ENCODE measurements at places on chromosomes 16 and 17.

- H3K4me3 ChIP-seq: no peak overlapping the region
- no peak overlapping the region for H3K27ac ChIP-seq
- no peak for DNase-seq
- peaks cover 5% of the 10 kb centered on the region for H3K27me3 ChIP-seq
- H3K36me3 ChIP-seq: no peaks in the 10 kb centered on the region
Measured at GRCh38 chr17:11182430-11182829, 58.6 kb upstream of the SHISA6 start.

DNA sequence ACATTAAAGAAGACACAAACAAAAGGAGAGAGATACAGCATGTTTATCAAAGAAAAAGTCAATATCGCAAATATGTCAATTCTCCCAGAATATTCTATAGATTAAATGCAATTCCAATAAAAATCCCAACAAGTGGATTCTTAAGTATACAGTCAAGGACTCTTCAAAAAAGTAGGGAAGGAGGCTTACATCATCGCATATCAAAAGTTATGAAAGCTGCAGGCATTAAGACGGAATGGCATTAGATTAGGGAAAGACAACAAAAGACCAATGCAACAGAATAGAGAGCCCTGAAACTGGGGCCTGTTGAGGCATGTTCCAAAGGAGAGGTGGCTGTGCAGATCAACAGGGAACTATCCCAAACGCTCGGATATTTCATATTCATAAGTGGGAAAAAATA lies 76.0 kb downstream of the MARCHF10 start:
- no peaks in the 10 kb centered on the region for H3K36me3 ChIP-seq
- no peak overlapping the region for H3K4me3 ChIP-seq
- no peaks in the 10 kb centered on the region for H3K27me3 ChIP-seq
- H3K27ac ChIP-seq: no peak overlapping the region
- H3K4me1 ChIP-seq: peaks cover 21% of the 10 kb centered on the region

- H3K27ac ChIP-seq: no peak overlapping the region
- no peak overlapping the region for H3K4me3 ChIP-seq
- DNase-seq: no peak
- no peaks in the 10 kb centered on the region for H3K36me3 ChIP-seq
- H3K27me3 ChIP-seq: peaks cover 36% of the 10 kb centered on the region
Measured at GRCh38 chr16:84007965-84008364, 34.6 kb downstream of the SLC38A8 start.

DNA sequence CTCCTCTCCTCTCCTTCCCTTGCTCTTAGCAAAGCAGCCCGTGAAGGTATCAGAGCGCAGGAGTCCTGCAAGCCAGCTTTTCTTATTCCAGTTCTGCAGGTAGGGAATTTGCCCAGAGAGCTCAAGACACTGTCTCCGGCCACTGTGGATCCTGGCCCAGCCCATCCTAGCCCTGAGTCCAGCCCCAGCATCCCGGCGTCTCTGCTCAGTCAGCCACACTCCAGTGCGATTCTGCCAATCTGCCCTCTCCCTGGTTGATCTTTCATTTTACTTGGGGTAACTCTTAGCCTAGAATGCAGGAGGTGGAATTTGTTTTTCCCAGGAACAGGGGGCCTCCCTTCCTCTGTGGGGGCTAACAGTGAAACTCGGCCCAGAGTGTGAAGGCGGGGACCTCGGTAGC lies 176.9 kb upstream of the GSE1 start:
- no peaks in the 10 kb centered on the region for H3K4me1 ChIP-seq
- no peak overlapping the region for H3K27ac ChIP-seq
- no peaks in the 10 kb centered on the region for H3K36me3 ChIP-seq

- no peaks in the 10 kb centered on the region for H3K36me3 ChIP-seq
- peak overlapping the region; percentile 32 for H3K27ac ChIP-seq
- DNase-seq: no peak
- peaks cover 19% of the 10 kb centered on the region for H3K4me1 ChIP-seq
Measured at GRCh38 chr17:43380307-43380706, 18.5 kb upstream of the ARL4D start.

- H3K27ac ChIP-seq: peak overlapping the region; percentile 66
- DNase-seq: no peak
- H3K4me1 ChIP-seq: peaks cover 27% of the 10 kb centered on the region
- no peaks in the 10 kb centered on the region for H3K27me3 ChIP-seq
- H3K36me3 ChIP-seq: no peaks in the 10 kb centered on the region
Measured at GRCh38 chr17:29433541-29433940, 43.4 kb downstream of the TAOK1 start.

DNA sequence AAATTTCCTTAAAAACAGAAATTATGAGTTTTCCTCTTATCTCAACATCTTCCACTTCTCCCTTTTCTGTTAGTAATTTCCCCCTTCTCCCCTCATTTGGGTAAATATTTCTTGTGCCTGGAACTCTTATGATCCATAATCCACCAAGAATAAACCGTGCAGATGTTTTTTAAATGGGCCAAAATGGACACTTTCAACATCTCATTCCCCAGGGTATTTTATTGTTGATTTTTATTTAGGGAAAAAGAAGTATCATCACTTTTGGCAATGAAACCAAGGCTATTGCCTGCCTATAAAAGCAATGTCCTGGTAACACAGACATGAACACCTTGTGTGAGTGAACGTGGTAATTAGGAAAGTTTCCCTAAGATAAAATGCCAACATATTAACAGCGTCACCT lies 54.6 kb downstream of the IRX6 start:
- H3K36me3 ChIP-seq: no peaks in the 10 kb centered on the region
- no peak overlapping the region for H3K27ac ChIP-seq
- peaks cover 32% of the 10 kb centered on the region for H3K27me3 ChIP-seq
- no peak for DNase-seq

- H3K27ac ChIP-seq: no peak overlapping the region
- no peak overlapping the region for H3K4me3 ChIP-seq
- H3K36me3 ChIP-seq: no peaks in the 10 kb centered on the region
- H3K4me1 ChIP-seq: peaks cover 31% of the 10 kb centered on the region
Measured at GRCh38 chr16:75762746-75763145, 36.5 kb upstream of the CPHXL start.

DNA sequence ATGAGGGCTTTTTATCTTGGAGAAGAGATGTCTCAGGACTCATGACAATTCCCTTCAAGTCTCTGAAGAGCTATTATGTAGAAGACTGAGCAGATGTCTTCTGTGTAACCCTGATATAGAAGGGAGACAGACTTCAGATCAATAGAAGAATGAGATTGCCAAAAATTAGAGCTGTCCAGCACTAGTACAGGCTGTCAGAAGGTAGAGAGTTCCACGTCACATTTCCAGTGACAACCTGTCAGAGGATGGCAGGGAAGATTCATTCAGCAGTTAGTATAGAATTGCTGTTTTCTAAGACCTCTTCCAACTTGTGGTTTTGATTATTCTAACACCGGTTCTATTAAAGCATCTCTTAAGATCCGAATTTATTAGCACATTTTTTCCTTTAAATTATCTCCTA lies 520.6 kb downstream of the RBFOX1 start:
- no peak overlapping the region for H3K4me3 ChIP-seq
- DNase-seq: no peak
- H3K27ac ChIP-seq: no peak overlapping the region
- H3K27me3 ChIP-seq: no peaks in the 10 kb centered on the region
- H3K36me3 ChIP-seq: no peaks in the 10 kb centered on the region
- H3K4me1 ChIP-seq: no peaks in the 10 kb centered on the region

- peak; percentile 60 for DNase-seq
- H3K4me3 ChIP-seq: peak overlapping the region; percentile 75
- H3K27me3 ChIP-seq: no peaks in the 10 kb centered on the region
- peak overlapping the region; percentile 93 for H3K27ac ChIP-seq
- H3K36me3 ChIP-seq: no peaks in the 10 kb centered on the region
- peaks cover 65% of the 10 kb centered on the region for H3K4me1 ChIP-seq
Measured at GRCh38 chr17:27283060-27283459, 10.9 kb upstream of the WSB1 start.

- no peak overlapping the region for H3K27ac ChIP-seq
- H3K4me3 ChIP-seq: no peak overlapping the region
- H3K27me3 ChIP-seq: no peaks in the 10 kb centered on the region
- peaks cover 9% of the 10 kb centered on the region for H3K4me1 ChIP-seq
- no peaks in the 10 kb centered on the region for H3K36me3 ChIP-seq
Measured at GRCh38 chr16:69620573-69620972, 54.8 kb downstream of the NFAT5 start.

DNA sequence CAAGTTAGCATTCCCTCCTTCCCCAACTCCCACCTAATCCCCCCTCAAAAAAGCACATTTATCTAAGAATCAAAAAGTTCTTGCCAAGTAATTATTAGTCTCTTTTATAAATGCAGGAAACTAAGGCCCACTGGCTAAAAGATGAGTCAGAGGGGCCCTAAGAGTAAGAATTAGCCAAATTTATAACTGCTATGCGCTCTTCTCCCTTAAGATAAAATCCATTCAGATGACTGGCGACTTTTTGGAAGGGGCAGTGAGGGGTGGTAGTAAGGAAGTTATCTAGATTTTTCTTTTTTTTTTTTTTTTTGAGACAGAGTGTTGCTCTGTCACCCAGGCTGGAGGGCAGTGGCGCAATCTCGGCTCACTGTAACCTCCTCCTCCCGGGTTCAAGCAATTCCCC lies 17.1 kb downstream of the ZNF652 start:
- no peak for DNase-seq
- H3K4me3 ChIP-seq: no peak overlapping the region
- no peaks in the 10 kb centered on the region for H3K27me3 ChIP-seq
- H3K27ac ChIP-seq: no peak overlapping the region

DNA sequence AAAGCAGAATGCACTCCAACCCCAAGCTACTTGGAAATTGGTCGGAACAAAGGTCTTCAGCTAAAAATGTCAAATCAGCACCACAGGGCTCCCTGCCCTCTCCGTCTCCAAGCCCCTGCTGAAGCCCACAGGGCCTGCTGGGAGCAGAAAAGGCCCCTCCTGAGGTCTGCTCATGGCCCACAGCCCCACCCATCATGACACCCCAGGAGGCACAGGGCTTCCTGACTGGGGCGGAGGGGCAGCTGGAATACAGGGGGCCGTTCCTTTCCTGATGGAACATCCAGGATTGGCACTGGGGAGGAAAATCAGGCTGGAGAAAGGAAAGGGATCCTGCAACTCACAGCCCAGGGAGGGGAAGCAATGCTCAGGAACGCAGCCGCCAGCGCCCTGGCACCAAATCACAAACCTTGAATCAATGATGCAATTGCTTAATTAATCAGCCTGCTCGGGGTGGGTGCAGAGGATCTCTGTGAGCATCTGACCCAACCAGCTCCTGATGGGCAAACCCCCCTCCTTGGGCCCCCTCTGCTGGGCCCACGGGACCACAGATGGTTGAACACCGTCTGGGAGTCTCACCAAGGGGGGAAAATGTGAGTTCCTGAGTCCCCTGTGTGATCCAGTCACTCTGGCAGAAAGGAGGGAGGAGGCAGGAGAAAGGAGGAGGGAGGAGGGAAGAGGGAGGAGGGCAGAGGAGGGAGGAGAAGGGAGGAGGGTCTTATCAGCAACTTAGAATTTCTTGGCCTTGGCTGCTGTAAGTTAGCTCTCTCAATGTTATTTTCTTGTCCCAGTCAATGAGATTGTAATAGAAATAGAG lies 155.5 kb downstream of the ZNF423 start:
- DNase-seq: no peak
- H3K27me3 ChIP-seq: peaks cover 12% of the 10 kb centered on the region
- no peak overlapping the region for H3K4me3 ChIP-seq
- no peaks in the 10 kb centered on the region for H3K4me1 ChIP-seq

DNA sequence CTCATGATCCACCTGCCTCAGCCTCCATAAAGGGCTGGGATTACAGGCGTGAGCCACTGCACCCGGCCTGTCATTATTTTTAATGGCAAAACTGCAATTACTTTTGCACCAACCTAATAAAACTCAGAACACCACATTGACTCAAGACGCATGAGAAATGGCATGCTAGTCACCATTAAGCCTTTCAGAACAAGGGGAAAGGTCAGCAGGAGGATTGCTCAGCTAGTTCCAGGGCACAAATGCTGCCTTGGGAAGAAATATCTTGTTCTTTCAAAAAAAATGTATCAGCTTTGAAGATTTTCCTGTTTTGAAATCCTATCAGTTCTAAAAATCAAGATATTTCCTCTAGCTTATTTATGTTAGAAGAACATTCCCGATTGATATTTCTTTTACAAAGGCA lies 32.4 kb upstream of the CDYL2 start:
- no peak for DNase-seq
- H3K36me3 ChIP-seq: peaks cover 18% of the 10 kb centered on the region
- H3K4me1 ChIP-seq: no peaks in the 10 kb centered on the region
- H3K27ac ChIP-seq: peak overlapping the region; percentile 38
- no peak overlapping the region for H3K4me3 ChIP-seq

DNA sequence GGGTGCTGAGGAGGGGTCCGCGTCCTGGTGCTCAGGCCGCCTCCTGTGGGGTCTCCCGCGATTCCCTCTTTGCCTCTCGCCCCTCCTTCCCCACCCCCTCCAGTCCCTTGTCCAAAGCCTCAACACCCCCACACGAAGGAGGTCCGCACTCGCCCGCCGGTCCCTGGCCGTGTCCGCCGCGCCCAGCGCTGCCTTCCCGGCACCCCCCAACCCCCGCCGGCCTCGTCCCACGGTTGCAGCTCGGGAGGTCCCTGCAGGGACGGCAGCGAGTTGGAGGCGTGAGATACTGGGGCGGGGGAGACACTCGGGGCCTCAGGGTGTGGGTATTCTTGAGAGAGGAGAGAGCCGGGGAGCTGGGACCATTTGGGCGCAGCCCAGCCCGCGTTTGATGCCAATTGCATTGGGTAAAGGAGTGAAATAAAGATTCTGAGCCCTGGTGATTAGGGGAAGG lies 468 bp downstream of the FLYWCH2 start:
- peak overlapping the region; percentile 69 for H3K27ac ChIP-seq
- peaks cover 9% of the 10 kb centered on the region for H3K4me1 ChIP-seq
- H3K4me3 ChIP-seq: peak overlapping the region; percentile 91
- H3K27me3 ChIP-seq: no peaks in the 10 kb centered on the region
- DNase-seq: peak; percentile 10
- no peaks in the 10 kb centered on the region for H3K36me3 ChIP-seq

GRCh38 chr16:82753821-82754220 lies 127.1 kb downstream of the CDH13 start:
- DNase-seq: no peak
- H3K36me3 ChIP-seq: no peaks in the 10 kb centered on the region
- H3K4me3 ChIP-seq: no peak overlapping the region
- H3K4me1 ChIP-seq: peaks cover 30% of the 10 kb centered on the region
- H3K27me3 ChIP-seq: no peaks in the 10 kb centered on the region

DNA sequence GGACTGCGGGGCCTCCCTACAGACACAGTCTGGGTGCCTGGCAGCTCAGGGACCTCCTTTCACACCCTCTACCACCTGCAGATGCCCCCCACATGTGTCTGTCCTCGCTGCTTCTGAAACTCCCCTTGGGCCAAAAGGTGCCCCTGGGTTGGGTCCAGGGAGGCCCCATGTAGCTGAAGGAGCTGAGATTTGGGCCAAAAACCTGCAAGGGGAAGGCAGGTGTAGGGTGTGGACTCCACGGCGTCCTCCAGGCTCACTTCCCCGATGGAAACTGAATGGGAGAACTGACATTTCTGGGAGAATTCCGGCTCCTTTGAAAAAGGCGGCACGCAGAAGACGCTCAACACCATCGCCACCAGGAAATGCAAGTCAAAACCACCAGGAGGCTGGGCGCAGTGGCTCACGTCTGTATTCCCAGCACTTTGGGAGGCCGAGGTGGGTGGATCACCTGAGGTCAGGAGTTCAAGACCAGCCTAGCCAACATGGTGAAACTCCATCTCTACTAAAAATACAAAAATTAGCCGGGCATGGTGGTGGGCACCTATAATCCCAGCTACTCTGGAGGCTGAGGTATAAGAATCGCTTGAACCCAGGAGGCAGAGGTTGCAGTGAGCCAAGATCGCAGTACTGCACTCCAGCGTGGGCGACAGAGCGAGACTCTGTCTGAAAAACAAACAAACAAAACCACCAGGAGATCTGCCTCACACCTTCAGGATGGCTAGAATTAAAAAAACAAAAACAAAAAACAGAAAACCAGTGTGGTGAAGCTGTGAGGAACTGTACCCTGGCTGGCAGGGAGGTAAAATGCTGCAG lies 13.2 kb upstream of the BAIAP2 start:
- H3K36me3 ChIP-seq: peaks cover under 1% of the 10 kb centered on the region
- peaks cover 18% of the 10 kb centered on the region for H3K27me3 ChIP-seq
- no peak overlapping the region for H3K4me3 ChIP-seq
- no peak for DNase-seq
- no peak overlapping the region for H3K27ac ChIP-seq
- peaks cover 40% of the 10 kb centered on the region for H3K4me1 ChIP-seq
